GM12865 (cell line): ENCODE measurements at places on chromosomes 12 and 14.

- no peak for DNase-seq
These were observed 519.3 kb downstream of the MED13L start for GRCh38 chr12:115758183-115758582.

DNA sequence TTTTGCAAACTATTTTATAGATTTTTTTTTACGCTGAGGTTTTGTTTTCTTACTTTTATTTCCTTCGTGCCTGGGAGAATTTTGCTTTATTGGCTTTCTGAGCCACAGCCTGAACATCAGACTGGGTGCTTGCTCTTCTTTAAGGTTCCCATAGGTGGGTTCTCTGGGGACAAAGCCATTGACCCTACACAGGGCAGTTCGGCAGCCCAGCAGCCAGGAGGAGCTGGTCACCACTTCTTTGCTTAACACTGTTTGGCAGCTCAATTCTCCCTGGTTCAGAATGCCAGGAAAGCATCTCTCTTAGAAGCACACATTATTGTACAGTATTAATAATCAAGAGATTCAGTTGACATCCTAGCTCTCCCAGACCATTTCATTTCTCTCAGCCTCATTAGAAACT, 140.8 kb upstream of the NEDD1 start:
- DNase-seq: no peak

DNA sequence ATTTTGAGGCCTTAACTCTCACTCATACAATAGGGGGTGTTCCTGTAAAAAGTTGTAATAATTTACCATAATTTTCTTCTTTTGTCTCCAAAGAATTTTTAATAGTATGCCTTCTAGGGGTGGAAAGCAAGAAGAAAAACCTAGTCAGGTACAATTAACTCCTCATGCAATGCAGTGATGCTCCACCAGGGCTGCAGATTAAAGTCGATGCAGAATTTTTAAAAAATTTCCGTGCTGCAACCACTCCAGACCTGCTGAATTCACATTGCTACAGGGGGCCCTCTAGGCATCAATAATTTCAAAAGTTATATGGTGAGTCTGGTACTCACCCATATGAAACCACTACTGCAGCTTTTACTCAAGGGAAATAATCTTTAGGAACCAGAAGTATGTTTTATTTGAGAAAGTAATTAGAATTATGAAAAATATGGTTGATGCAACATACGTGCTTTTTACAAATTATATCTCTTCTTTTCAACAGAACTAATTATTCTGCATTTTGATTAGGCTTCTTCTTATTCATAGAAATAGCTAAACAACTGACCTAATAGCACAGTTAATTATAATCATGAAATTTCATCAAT, 353.2 kb downstream of the BCAT1 start:
- no peak for DNase-seq

DNA sequence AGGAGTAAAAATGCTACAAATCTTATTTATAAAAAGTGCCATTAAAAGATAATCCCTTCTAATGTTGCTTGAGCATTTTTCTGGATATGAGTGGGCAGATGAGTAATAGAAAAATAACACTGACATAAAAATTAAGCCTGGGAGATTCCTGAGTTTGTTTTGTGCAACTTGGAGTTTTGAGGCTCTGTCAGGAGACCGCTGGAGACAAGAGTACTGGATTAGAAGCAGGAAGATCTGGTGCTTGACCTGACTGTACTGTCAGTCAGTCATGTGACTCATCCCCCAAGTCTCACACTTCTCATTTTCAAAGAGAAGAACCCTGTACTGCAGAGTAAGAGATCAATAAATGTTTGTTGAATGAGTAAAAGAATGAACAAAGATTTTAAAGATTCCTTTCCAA, 29.4 kb downstream of the ANO4 start:
- no peak for DNase-seq

- DNase-seq: peak; percentile 25
These were observed 1351.7 kb upstream of the TMEM132C start for GRCh38 chr12:126915309-126915708.

DNA sequence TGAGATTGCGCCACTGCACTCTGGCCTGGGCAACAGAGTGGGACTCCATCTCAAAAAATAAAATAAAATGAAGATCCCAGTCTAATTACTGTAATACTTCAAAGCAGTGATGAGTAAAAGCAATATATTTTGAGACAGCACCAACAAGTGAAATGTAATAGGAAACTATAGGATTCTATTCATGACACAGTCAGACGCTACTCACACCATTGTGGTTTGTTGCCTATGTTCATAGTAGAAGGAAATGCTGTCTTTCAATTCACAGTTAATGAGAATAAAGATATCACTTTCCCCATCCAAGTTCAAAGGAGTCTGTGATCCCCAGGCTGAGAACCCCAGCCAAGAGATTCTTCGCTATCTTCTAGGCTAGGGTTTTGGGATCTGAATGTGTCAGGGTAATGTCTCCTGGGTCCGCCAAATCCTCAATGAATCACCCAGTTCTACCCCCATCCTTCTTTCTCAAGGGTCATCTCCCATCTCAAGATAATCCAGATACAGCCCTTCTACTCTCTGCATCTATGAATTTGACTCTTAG, 16.6 kb upstream of the DTX1 start:
- no peak for DNase-seq

- DNase-seq: peak; percentile 11
These were observed 77.9 kb downstream of the SPTB start for GRCh38 chr14:64801800-64802199.

- no peak for DNase-seq
These were observed 10.5 kb upstream of the BCL11B start for GRCh38 chr14:99282261-99283050.

DNA sequence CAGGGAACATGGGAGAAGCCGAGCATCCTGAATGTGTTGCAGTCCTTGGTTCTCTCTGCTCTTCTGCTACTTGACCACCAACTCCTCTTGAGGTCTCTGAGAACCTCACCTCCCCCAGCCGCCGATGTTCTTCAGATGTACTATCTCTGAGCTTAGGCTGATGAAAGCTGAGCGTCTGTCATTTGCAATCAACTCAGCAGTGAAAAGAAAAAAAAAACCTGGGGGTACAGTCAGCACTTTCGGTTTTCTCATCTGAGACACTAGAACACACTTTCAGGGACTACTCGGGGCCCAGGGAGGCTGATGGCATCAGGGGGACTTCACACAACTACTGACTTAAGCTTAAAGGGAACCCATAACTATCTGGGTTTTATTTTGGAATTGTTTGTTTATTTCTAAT, 9.6 kb upstream of the FLVCR2 start:
- peak; percentile 56 for DNase-seq

- DNase-seq: no peak
These were observed 1.8 kb downstream of the LRIG3 start for GRCh38 chr12:58918469-58918844.

DNA sequence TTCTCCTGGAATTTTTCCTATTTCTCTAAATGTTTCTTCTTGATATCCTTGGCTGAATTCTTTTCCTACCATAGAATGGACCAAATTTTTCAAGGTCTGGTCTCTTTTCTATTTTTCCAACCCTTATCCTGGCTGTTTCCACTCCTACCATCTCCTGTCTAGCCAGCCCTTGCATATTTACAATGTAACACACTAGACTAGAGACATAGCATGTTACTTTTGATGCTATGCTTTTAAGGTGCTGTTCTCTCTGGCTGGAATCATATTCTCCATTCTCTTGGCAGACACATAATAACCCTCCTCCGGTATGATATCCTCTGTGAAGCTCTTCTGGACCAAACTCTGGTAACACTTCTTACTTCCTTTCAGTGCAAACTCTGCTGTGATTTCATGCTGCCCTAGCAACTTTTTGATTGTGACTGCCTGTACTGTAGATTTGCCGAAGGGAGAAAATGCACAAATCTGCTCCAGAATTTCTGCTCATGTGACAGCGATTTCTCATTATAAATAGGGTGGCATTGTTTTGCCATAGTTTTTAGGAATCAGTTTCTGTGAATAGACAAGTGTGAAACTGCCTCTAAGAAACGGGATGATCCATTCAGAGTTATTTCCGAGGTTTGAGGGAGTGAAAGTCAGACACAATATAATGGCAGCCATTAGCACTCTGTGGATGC, 284.4 kb downstream of the MDGA2 start:
- no peak for DNase-seq

- DNase-seq: peak; percentile 38
These were observed 47.4 kb downstream of the AVPR1A start for GRCh38 chr12:63103494-63104131.

DNA sequence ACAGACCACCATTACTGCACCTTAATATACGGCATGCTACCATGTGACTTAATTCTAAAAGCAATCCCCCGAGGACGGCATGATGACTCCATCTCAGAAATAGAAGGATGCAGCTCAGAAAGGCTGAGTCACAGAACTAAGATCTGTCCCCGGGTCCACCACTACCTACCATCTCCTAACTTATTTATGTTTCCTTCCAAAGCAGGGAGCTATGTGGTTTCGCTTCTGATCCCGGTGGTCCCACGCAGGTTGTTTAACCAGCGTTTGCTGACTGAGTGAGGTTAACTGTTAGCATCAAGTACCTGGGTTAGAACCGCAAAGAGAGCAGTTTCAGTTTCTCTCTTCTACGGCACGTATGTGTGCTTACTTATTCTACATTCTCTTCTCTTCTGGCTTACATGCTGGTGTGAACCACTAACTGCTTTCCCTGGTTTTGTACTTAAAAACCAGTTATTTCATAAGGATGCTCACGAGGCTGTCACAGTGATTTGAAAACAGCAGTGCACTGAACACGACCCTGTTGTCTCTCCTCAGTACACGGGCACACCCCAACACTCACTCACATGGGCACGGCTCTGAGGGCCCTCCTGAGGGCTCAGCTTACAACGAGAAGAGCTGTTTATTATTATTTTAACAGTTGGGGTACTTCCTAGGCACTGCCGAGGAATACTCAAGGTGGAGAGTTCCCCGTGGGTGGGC, 66.7 kb downstream of the CCDC88C start:
- DNase-seq: peak; percentile 92

GRCh38 chr12:62613081-62613480, 146.5 kb downstream of the MON2 start:
- no peak for DNase-seq

DNA sequence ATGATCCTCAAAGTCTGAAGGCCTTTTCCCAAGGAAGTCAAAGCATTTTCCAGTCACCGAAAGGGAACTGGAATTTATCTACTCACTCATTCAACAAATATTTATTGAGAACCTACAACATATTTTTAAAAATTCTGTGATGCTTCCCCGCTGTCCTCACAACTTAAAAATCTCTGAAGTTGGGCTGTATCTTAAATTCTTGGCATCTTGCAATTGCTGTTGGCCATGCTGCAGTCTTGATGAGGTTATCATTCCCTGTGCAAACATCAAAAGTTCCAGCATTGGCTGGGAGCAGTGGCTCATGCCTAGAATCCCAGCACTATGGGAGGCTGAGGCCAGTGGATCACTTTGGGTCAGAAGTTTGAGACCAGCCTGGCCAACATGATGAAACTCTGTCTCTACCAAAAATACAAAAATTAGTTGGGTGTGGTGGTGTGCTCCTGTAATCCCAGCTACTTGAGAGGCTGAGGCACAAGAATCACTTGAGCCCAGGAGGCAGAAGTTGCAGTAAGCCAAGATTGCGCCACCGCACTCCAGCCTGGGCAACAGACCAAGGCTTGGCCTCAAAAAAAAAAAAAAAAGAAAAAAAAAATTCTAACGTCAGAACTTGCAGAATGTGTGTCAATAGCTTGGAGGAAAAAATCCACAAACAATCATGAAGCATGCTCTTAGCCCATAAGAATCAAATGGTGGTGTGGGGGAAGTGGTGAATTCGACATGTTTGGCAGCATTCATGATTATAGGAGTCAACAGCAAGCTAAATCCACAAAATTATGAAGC, 34.9 kb downstream of the CCDC177 start:
- DNase-seq: no peak

GRCh38 chr12:103829092-103829491, 11.9 kb downstream of the NT5DC3 start:
- DNase-seq: no peak

DNA sequence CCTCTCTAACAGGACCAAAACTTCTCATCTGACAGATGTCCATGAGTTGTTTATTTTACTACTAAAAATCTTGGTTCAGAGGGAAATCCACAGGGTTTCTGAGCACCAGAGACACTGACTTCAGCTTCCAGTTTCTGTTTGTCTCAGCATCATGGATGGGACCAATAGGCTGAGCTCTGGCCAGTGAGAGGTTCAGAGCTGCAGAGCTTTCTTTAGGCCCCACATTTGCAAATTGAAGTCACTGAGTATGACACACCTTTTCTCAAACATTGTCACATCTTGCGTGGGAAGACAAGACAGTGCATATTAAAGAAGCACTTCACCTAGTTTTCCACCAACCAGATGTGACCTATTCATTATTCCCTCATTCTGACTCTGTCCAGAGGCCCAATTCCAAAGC, 45.2 kb downstream of the RDH12 start:
- peak; percentile 47 for DNase-seq
